ENCODE measurements at places on chromosomes 4 and X.

- DNase-seq, result no peak
Observed at GRCh38 chr4:4225915-4226605, 669 bp downstream of the OTOP1 start.

- no peak for DNase-seq
Observed at GRCh38 chr4:30753316-30753715, 33.1 kb downstream of the PCDH7 start.

GRCh38 chr4:183337833-183338232 lies 15.6 kb upstream of the CLDN24 start:
- DNase-seq, result no peak

- DNase-seq, result no peak
Observed at GRCh38 chr4:99310389-99310788, 10.8 kb downstream of the ADH1B start.

DNA sequence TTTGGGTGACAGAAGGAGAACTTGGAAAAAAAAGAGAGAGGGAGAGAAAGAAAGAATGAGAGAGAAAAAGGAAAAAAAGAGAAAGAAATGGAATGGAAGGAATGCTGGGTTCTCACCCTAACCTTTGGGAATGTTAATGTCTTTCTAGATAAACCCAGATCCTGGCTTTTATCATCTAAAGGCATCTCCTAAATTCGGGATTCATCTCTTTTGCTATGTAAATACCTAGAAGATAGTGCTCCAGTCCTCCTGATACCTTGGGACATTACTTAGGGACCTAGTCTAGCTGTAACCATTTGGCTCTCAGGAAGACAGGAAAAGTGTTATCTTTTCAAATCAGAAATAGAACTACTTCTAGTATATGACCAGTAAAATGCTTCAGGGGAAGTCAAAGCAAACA lies 15.8 kb upstream of the SPCS3 start:
- no peak for DNase-seq

DNA sequence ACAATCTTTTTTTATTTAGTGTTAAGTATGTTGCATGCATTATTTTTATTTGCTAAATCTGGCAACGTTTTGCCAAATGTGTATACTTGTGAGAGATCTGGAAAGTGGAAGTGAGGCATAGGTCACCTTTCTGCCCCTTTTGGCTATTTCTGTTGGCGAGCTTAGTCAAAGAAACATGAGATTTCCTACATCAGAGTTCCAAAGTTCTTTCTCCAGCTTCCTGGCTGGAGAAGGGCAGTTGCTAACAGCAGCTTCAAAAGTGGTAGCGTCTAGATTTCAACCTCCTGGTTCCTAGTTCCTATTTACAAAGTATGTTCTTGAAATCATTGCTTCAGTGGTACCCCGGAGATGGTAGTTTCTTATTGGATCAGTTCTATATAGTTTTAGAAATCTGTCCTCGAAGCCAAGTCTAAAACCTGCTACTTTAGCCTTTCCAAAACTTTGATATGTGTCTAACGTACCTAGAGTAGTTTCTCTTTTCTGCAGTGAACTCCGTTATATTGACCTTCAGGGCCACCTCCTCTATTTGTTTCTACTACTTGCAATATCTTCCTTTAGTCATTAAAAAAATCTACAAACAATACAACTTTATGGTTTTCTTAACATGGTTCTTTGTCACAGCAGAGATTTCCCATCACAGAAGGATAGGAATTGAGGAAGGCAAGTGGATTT lies 455.8 kb upstream of the FTHL17 start:
- DNase-seq, result no peak

DNA sequence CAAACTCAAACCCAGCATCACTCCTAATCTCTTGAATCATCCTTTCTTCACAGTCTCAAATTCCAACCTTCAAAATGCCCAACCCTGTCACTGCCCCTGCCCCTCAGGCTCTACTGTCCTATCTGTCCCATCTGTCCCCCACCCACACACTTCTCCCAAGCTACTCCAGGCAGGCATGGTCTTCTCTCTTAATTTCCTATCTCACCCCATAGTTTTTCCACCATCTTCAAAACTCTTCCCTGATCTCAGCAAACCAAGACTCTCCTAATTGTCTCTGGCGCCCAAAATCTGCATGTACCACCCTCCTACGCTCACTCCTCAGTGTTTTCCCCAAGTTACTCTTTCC lies 644 bp downstream of the LAMP2 start:
- no peak for DNase-seq

DNA sequence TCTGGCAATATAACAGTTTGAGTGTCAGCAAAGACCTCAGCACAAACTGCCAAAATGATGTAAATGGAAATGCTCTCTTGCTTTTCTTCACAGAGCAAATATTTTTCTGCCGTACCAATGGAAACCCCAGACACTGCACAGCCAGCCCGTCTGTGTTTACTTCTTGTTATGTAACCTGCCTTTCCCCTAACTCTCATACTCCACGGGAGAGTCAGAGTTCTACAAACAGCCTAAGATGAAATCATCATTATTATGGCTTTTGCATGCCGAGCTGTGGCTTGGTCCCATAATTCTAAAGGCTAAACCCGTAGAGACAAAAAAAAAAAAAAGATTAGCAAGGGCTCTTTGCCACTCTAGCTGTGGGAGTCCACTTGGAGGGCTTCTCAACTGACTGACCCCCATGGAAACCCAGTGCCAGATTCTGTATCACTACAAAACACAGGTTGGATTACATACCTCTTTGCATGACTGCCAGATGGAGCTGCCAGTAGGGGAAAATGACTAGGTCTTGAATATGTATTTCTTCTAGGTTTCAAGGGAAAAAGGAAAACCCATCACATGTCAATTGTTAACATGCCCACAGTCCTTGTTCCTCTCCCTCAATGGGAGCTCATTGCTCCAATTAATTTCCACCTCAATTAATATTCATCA lies 197.2 kb upstream of the CNKSR2 start:
- DNase-seq, result no peak

GRCh38 chr4:112735474-112735951 lies 98.6 kb downstream of the LARP7 start:
- DNase-seq, result no peak

- no peak for DNase-seq
Observed at GRCh38 chr4:161799710-161800109, 364.1 kb downstream of the FSTL5 start.

DNA sequence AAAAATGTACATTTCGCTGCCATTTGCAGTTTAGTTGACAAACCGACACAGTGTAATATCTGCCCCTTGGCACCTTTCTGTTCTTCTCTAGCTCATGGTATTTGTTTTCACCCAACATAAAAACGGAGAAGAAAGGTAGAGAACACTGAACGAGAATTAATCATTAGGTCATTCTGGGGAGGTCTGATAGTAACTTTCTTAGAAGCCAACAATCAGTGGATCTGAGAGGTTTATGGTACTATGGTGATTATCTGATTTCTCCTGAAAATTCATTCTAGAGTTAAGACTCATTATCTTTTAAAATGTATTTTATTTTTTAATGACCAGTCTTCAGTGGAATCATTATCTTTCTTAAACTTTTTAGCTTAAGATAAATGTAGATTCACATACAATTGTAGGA lies 8.5 kb downstream of the RAPGEF2 start:
- no peak for DNase-seq

- DNase-seq, result no peak
Observed at GRCh38 chrX:141791856-141792255, 46.3 kb upstream of the MAGEC3 start.
